ENCODE measurements at places on chromosomes 12 and 14. TPM values are rescaled to one million over a fixed set of nuclear protein-coding genes. Genes with fewer than 3 reads are reported as not detected.

Gene LBHD2
- total RNA-seq = not detected

Gene PHC1
- 22.7 TPM for total RNA-seq

Gene PMEL
- 0.67 TPM for total RNA-seq

Gene FBXW8
- 7.9 TPM for total RNA-seq

Gene KCNJ8
- total RNA-seq = 25.4 TPM

- H3K4me3 ChIP-seq = no peak overlapping the region
- H3K4me1 ChIP-seq = no peaks in the 10 kb centered on the region
- no peaks in the 10 kb centered on the region for H3K27me3 ChIP-seq
- H3K36me3 ChIP-seq = no peaks in the 10 kb centered on the region
Measured at GRCh38 chr12:63981343-63981742, 136.8 kb downstream of the SRGAP1 start.

- no peak overlapping the region for H3K27ac ChIP-seq
- H3K4me1 ChIP-seq = no peaks in the 10 kb centered on the region
- peaks cover 22% of the 10 kb centered on the region for H3K36me3 ChIP-seq
Measured at GRCh38 chr12:13060581-13060980, 16.4 kb downstream of the FAM234B start.

DNA sequence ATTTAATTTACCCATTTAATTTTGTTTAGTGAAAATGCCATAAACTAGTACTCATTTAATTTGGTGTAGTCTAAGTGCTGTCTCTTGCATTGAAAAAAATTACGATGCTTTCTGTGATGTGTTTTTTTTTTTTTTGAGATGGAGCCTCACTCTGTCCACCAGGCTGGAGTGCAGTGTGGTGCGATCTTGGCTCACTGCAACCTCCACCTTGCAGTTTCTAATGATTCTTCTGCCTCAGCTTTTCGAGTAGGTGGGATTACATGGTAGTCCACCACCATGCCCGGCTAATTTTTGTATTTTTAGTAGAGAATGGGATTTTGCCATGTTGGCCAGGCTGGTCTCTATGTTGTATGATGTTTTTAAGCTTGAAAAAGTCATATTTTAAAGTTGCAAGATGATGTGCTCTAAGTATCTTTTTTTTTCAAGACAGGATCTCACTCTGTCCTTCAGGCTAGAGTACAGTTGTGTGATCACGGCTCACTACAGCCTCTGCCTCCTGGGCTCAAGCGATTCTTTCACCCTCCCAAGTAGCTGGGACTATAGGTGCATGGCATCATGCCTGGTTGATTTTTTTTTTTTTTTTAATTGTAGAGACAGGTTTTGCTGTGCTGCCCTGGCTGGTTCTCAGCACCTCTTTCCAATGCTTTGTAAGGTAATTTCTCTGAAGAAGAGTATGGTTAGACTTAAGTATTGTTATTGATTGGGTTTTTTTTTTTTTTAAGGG, 8.6 kb downstream of the LRRC10 start:
- peaks cover 61% of the 10 kb centered on the region for H3K36me3 ChIP-seq
- H3K27me3 ChIP-seq = no peaks in the 10 kb centered on the region
- no peak overlapping the region for H3K4me3 ChIP-seq
- H3K27ac ChIP-seq = no peak overlapping the region

- H3K4me3 ChIP-seq = no peak overlapping the region
- H3K27ac ChIP-seq = no peak overlapping the region
Measured at GRCh38 chr12:64560396-64561301, 49.6 kb upstream of the RASSF3 start.

- H3K4me3 ChIP-seq = peak overlapping the region; percentile 92
- H3K4me1 ChIP-seq = no peaks in the 10 kb centered on the region
- H3K36me3 ChIP-seq = peaks cover 11% of the 10 kb centered on the region
- DNase-seq = no peak
Measured at GRCh38 chr12:49059045-49059298, 1.6 kb downstream of the KMT2D start.

- H3K27me3 ChIP-seq = no peaks in the 10 kb centered on the region
- DNase-seq = no peak
- H3K4me1 ChIP-seq = no peaks in the 10 kb centered on the region
- no peaks in the 10 kb centered on the region for H3K36me3 ChIP-seq
- peak overlapping the region; percentile 39 for H3K27ac ChIP-seq
Measured at GRCh38 chr14:49982082-49982481, 89.2 kb downstream of the ARF6 start.

GRCh38 chr14:104578321-104578720, 1.2 kb upstream of the C14orf180 start:
- no peak for DNase-seq
- no peaks in the 10 kb centered on the region for H3K27me3 ChIP-seq
- H3K36me3 ChIP-seq = no peaks in the 10 kb centered on the region
- H3K4me3 ChIP-seq = no peak overlapping the region
- H3K27ac ChIP-seq = no peak overlapping the region

GRCh38 chr12:69684466-69684865, 14.6 kb downstream of the BEST3 start:
- DNase-seq = no peak
- no peaks in the 10 kb centered on the region for H3K27me3 ChIP-seq
- H3K36me3 ChIP-seq = no peaks in the 10 kb centered on the region
- H3K4me3 ChIP-seq = no peak overlapping the region
- H3K27ac ChIP-seq = no peak overlapping the region
